ENCODE measurements at places on chromosomes 2 and 18.
A peak's percentile ranks its signal among the peaks of the same experiment; 100 is the strongest.

DNA sequence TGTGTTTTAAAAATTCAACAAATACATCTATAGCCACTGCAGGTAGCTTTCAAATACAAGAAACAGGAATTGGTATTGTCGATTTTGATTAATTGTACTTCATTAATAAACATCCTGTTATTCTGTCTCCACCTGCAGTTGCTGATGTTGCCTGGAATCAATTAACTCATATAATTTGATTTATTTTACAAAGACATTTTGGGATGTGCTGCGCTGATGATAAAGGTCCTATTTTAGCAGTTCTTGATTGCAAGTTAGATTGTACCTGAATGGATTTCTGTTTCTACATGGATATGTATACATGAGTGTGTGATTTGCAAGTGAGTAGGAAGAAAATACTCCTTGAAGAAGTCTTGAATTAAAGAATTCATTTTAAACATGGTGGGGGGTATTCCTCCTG, 605.3 kb downstream of the ARHGAP15 start:
- H3K27me3 ChIP-seq = no peaks in the 10 kb centered on the region
- no peak overlapping the region for H3K27ac ChIP-seq
- no peak for DNase-seq

DNA sequence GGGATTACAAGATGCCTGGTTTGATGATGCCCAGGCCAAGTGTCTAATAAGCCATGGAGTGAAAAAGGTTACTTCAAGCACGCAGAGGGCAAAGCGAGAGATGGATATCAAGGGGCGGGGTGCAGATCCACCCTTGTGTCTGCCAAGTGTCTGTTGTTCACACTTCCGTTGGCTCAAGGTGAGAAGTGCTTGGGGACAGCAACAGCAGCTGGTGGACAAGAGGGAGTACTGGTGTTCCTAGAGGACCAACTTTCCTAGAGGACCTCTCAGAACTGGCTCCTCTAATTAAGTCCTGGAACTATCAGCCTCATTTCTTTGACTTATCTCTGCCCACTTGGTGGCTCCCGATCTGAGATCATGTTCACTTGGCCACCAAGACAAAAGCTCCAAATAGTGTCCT, 299.1 kb downstream of the PRKCE start:
- H3K4me3 ChIP-seq = no peak overlapping the region
- no peaks in the 10 kb centered on the region for H3K27me3 ChIP-seq
- H3K27ac ChIP-seq = no peak overlapping the region
- DNase-seq = no peak
- peaks cover 9% of the 10 kb centered on the region for H3K4me1 ChIP-seq
- peaks cover 6% of the 10 kb centered on the region for H3K36me3 ChIP-seq

GRCh38 chr2:229154381-229154780, 116.7 kb downstream of the PID1 start:
- no peak overlapping the region for H3K27ac ChIP-seq
- peaks cover 67% of the 10 kb centered on the region for H3K36me3 ChIP-seq
- DNase-seq = no peak
- no peak overlapping the region for H3K4me3 ChIP-seq
- no peaks in the 10 kb centered on the region for H3K27me3 ChIP-seq

DNA sequence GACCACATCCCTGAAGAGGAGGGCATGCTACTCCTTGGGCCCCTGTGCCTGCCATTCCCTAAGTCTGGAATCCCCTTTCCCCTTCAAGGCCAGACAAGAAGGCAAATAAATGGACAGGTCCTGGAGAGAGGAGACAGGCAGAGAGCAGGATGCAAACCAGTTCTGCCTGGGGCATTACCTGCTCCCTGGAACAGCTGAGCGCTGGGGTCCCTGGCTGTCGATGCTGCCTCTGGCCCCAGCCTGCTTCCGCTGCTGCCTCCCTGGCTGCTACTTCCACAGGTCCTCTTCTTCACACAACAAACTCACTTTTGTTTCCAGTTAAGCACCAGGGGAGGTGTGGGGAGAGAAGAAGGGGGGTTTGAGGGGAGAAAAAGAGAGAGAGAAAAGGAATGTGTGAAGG, 53.1 kb downstream of the SLC4A5 start:
- H3K4me1 ChIP-seq = no peaks in the 10 kb centered on the region
- no peak for DNase-seq
- no peaks in the 10 kb centered on the region for H3K36me3 ChIP-seq
- no peaks in the 10 kb centered on the region for H3K27me3 ChIP-seq
- no peak overlapping the region for H3K27ac ChIP-seq
- H3K4me3 ChIP-seq = no peak overlapping the region

DNA sequence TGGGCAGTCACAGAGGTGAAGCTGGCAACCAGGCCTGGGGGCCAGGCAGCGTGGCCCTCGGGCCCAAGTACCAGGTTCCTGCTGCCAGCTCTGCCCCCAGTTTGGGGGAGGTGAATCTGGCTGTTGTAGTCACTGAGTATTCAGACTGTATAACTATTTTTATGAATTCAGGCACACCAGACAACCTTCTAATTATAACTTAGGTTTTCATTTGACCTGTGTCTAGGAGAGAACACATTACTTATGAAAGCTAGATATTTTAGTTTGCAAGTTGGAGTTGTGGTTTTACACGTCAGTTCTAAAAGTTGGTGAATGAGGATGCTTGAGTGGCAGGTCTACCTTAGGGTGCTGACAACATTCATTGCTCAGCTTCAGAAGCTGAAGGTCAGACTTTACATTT, 71.7 kb downstream of the LIMS1 start:
- H3K36me3 ChIP-seq = peaks cover 5% of the 10 kb centered on the region
- peak overlapping the region; percentile 2 for H3K27ac ChIP-seq
- H3K4me3 ChIP-seq = no peak overlapping the region

- no peak overlapping the region for H3K4me3 ChIP-seq
- H3K27me3 ChIP-seq = peaks cover 10% of the 10 kb centered on the region
- no peak for DNase-seq
Observed at GRCh38 chr2:16680304-16680703, 14.7 kb upstream of the CYRIA start.

DNA sequence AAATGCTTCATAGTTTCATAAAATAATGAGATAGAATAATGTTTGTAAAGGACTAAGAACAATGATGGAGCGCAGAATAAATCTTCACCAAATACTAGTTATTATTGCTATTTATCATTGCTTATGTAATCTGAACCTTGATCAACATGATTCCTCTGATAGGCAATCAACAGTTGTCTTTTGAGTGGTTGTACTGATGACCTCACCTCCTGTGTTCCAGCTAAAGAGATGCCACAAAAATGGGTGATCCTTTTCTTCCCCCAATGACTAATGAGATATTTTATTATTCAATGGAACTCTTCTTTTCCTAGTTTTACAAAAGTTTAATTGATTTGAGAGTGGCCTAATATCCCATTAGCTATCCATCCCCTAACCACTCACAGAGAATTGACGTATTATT, 784.0 kb upstream of the FSHR start:
- H3K27ac ChIP-seq = no peak overlapping the region
- no peak for DNase-seq
- H3K4me1 ChIP-seq = peaks cover 5% of the 10 kb centered on the region
- no peak overlapping the region for H3K4me3 ChIP-seq
- peaks cover 22% of the 10 kb centered on the region for H3K27me3 ChIP-seq

- DNase-seq = peak; percentile 76
- peaks cover 23% of the 10 kb centered on the region for H3K36me3 ChIP-seq
- no peaks in the 10 kb centered on the region for H3K27me3 ChIP-seq
- H3K4me3 ChIP-seq = peak overlapping the region; percentile 87
- peak overlapping the region; percentile 99 for H3K27ac ChIP-seq
- H3K4me1 ChIP-seq = peaks cover 12% of the 10 kb centered on the region
Observed at GRCh38 chr2:156331572-156332283, 793 bp downstream of the NR4A2 start.

DNA sequence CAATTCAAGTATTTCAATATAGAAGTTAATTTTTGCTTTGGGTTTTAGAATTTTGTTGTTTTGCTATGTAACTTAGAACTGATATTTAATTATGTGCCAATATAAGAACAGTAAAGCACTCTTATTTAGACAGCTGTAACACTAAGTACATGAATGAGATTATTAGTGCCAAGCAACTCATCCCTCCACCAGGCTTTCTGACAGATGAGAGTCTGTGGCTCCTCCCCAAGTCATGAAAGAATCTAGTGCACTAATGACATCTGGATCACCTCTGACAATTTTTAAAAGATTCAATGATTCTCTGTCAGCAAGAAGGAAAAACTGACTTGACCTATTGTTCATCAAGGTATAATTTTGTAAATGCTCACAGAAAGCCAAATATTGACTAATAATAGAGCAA, 67.8 kb downstream of the TMEFF2 start:
- no peaks in the 10 kb centered on the region for H3K27me3 ChIP-seq
- H3K4me1 ChIP-seq = peaks cover 4% of the 10 kb centered on the region
- no peaks in the 10 kb centered on the region for H3K36me3 ChIP-seq

GRCh38 chr2:184524551-184525382, 73.6 kb upstream of the ZNF804A start:
- DNase-seq = no peak
- H3K4me3 ChIP-seq = no peak overlapping the region
- no peaks in the 10 kb centered on the region for H3K36me3 ChIP-seq
- H3K4me1 ChIP-seq = no peaks in the 10 kb centered on the region
- H3K27ac ChIP-seq = no peak overlapping the region

- no peak overlapping the region for H3K27ac ChIP-seq
- no peaks in the 10 kb centered on the region for H3K4me1 ChIP-seq
- H3K36me3 ChIP-seq = no peaks in the 10 kb centered on the region
- H3K27me3 ChIP-seq = peaks cover 57% of the 10 kb centered on the region
Observed at GRCh38 chr2:95058466-95058988, 33.0 kb downstream of the MAL start.

DNA sequence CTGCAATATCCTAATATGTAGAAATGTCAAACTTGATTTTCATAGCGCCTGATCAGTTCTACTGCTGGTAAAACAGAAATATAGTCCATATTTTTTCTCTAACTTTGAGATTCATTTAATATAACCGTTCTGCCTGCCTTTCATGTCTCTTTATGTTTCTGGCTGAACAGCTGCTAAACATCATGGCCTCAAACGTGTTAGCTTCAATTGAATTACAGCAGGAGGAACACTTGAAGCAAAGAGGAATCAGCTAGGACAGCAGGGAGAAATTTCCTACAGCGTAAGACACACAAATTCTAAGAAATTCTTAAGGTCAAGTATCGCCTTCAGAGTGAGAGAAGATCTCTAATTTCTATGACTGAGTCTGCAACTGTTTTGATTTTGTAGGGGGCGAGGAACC, 433.2 kb downstream of the FBXO15 start:
- no peak overlapping the region for H3K4me3 ChIP-seq
- H3K27ac ChIP-seq = no peak overlapping the region
- peaks cover 6% of the 10 kb centered on the region for H3K4me1 ChIP-seq
- DNase-seq = no peak

GRCh38 chr2:86518481-86518880, 44.8 kb downstream of the CHMP3 start:
- no peak overlapping the region for H3K27ac ChIP-seq
- DNase-seq = no peak
- H3K4me1 ChIP-seq = no peaks in the 10 kb centered on the region
- no peaks in the 10 kb centered on the region for H3K27me3 ChIP-seq
- no peak overlapping the region for H3K4me3 ChIP-seq

GRCh38 chr2:159251296-159252173, 35.0 kb downstream of the WDSUB1 start:
- H3K4me3 ChIP-seq = no peak overlapping the region
- no peak overlapping the region for H3K27ac ChIP-seq
- no peak for DNase-seq
- no peaks in the 10 kb centered on the region for H3K27me3 ChIP-seq
- peaks cover 6% of the 10 kb centered on the region for H3K4me1 ChIP-seq

DNA sequence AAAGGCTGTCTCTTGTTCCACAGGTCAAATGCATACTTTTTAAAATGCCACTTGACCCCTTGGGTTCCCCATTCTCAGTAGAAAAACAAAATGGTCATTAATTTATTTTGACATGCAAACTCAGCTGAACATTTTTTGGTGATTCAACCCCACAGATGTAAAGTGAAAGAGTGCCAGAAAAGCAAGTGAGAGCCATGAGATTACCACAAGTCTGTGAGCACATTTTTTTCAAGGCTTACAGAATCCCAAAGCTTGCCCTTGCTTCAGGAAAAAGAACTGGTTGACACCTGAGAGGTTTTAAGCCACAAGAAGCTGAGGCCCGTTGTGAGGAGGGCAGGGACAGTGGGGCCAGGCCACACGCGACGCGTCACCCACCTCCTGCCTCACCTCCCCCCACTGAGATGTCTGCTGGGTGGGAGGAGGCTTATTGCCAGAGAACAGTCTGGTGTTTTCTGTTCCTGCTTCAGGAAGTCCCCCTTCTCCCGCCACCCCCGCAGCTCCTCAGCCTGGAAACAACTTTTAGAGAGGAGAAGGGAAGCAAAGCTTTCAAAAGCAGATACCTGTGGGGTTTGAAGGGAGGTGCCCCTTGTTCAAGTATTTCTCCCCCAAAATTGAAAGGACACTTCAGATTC, 70.4 kb upstream of the CYP1B1 start:
- peak; percentile 86 for DNase-seq
- H3K27ac ChIP-seq = no peak overlapping the region
- H3K36me3 ChIP-seq = peaks cover 13% of the 10 kb centered on the region
- H3K4me1 ChIP-seq = peaks cover 5% of the 10 kb centered on the region
- H3K4me3 ChIP-seq = peak overlapping the region; percentile 20

- H3K27me3 ChIP-seq = no peaks in the 10 kb centered on the region
- peaks cover 30% of the 10 kb centered on the region for H3K4me1 ChIP-seq
- DNase-seq = no peak
- no peak overlapping the region for H3K27ac ChIP-seq
- H3K36me3 ChIP-seq = peaks cover 5% of the 10 kb centered on the region
- no peak overlapping the region for H3K4me3 ChIP-seq
Observed at GRCh38 chr2:144517866-144518747, 1.8 kb downstream of the ZEB2 start.

DNA sequence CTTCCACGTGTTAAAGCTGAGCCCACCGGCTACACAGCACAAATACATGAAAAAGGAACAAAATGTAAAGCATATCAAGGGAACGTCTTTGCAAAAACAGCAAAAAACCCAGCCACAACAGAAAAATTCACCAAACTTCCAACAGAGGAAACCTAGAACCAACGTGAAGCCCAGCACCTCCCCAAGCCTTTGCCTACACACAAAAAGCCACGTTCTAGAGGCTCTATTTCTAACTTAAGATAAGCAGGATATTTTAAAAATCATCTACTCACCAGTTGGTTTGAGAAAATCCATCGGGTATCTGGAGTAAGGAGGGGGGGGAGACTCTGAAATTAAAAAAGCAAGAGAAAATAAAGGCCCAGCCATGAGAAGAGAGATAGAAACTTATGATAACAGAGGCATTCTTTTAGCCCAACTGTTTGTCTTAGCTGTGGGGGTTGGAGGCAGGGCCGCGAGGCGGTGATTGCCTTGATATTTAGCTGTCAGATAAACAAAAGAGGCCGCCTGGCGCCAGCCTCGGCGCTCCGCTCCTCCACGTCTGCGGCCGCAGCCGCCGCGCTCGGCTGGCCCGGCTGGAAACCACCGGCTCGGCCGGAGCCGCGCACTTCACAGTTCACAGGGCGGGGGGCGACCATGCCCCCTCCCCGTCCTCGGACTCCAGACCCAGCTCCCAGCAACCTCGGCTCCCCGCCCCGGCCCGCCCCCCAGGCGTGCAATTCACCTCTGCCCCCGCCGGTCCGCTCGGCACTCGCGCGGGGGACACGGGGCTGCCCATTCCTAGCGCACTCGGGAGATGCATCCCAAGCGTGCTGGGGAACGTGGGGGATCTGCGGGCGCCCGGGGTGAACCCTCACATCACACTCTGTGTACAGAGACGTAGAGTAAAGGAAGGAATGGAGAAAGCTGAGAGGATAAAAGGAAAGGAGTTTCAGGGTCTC, 2.4 kb downstream of the SMAD7 start:
- peak; percentile 55 for DNase-seq
- H3K4me1 ChIP-seq = peaks cover 33% of the 10 kb centered on the region
- peak overlapping the region; percentile 70 for H3K27ac ChIP-seq
